ENCODE measurements at places on chromosomes 3 and 15. TPM values are rescaled to one million over a fixed set of nuclear protein-coding genes. Genes with fewer than 3 reads are reported as not detected.

GRCh38 chr3:177300039-177300833 lies 103.0 kb upstream of the TBL1XR1 start:
- no peak overlapping the region for H3K27ac ChIP-seq
- no peaks in the 10 kb centered on the region for H3K27me3 ChIP-seq
- no peak for DNase-seq
- no peaks in the 10 kb centered on the region for H3K36me3 ChIP-seq

DNA sequence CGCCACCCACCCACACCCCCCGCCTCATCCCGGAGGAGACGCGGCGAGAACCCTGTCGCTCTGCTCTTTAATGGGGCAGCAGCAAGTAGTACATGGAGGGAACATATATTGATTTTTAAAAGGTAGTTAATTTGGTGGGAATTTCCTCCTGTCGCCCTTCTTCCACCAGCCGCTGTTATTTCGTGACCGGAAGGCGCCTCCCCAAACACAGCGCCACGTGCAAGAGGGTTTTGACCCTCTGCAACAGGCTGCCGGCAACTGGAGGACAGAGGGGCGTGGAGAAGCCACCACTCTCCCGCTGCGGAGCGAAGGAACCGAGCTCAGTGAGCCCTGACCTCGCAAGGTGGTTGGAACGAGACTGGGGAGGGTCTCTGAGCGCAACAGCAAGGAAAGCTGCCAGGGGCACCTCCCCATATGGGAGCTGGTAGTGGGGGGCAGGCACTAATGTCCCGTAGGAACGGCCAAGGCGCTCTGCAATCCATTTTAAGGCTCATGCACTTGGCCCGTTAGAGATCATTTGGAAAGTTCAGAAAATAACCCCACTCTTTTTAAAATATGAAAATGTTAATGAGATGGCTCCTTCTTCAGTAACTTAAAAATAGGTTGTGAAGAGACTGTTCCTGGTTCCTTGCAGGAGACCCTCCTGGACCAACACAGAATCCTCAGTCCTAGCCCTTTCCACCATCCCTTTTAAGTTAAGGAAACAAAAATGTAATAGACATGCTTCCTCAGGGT lies 4.3 kb downstream of the ONECUT1 start:
- no peak overlapping the region for H3K27ac ChIP-seq
- H3K4me1 ChIP-seq: peaks cover 31% of the 10 kb centered on the region
- DNase-seq: no peak

GRCh38 chr3:126130981-126131745 lies 47.2 kb upstream of the SLC41A3 start:
- no peaks in the 10 kb centered on the region for H3K36me3 ChIP-seq
- no peaks in the 10 kb centered on the region for H3K27me3 ChIP-seq
- DNase-seq: peak; percentile 30
- H3K4me3 ChIP-seq: no peak overlapping the region

DNA sequence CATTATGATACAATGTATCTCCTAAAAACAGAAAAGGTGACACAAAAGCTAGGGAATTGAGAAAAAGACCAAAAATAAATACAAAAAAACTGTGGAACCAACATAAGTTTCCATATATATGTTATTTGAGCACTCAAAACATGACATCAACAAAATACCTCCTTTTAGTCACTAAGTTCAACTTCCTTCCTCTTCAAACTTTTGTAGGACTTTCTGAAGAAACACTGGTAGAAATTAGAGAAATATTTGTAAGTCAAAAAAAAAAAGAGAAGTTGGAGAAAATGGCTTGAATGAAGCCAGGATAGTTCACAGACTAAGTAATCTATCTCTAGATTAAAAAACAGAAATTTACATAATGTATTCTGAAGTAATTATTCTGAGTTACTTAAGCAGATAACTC lies 208.4 kb upstream of the ALCAM start:
- no peaks in the 10 kb centered on the region for H3K27me3 ChIP-seq
- no peak overlapping the region for H3K27ac ChIP-seq
- H3K36me3 ChIP-seq: no peaks in the 10 kb centered on the region

The NISCH gene
- 150 TPM for total RNA-seq

All from Peyer's patch (tissue), 4 donors.